Activated CD4-positive, alpha-beta T cell treated with anti-CD3 and anti-CD28 coated beads, Interleukin-2, amount 50 U/mL, for 1 hour (primary cell): ENCODE measurements at places on chromosomes 7 and 10.

DNA sequence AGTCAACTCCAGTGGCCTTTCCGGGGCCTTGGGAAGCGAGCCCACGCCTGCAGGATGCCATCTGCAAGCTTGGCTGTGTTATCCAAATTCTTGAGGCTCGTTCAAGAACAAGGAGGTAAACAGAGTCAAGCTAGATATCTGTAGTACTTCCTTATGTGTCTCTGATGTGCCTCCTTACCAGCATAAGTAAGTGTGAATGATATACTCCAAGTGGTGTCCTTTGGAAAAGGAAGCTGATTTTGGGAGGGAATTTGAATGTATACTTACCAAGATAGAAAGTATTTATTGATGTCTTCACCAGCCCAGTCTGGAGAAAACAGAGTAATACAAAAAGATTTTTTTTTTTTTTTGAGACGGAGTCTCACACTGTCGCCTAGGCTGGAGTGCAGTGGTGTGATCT is 372.3 kb upstream of the GALNT17 start:
- no peak for DNase-seq

DNA sequence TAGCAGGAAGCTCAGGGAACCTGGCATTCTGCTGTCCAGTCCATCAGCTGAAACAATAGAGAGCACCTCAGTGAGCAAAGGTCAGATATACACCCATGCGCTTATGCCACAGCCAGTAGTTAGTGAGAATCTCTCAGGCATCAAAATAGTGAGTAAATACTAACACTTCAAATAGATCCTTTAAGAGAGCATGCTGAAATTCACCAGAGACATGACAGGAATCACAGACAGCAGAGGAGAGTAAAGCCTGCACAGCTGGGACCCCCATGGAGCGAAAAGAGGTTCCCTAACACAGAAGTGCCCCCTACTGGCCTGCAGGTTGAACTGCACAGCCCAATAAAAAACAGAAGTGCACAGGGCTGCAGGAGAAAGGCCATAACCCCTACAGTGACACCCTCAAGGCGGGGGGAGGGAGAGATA is 57.6 kb upstream of the ANTXRL start:
- DNase-seq: no peak

DNA sequence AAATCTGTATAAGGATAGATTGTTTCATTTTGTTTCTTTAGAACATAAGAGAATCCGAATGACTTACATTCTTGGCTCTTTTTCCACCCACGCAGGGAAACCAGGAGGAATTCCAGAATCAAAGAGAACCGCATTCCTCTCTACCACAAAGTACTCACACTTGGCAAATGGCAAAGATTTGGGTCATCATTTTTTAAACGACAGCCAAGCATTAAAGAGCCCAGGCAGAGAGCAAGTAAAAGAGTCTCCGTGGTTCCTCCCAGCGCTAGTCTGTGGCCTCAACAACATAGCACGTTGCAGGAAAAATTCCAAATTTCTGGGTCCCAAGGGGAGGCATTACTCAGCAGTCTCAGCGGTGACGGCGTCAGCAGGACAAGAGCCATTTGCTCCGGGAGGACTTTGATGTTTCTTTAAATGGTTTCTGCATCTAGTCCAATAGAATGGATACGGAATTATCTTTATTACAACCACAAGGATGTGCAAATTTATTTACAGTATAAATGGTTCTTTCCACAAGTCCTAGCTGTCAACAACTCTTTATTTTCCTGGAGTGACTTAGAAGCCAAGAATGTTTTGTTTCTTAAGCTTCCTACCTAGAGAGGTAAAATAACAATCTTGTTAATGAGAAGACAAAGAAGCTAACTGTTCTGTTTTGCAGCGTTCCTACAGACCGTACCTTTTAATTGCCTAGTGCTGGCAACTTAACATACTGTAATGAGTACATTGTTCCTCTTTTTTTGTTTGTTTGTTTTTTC is 232.5 kb downstream of the SKIDA1 start:
- no peak for DNase-seq

- DNase-seq: no peak
Measured at GRCh38 chr10:114259824-114260223, 20.8 kb downstream of the VWA2 start.

DNA sequence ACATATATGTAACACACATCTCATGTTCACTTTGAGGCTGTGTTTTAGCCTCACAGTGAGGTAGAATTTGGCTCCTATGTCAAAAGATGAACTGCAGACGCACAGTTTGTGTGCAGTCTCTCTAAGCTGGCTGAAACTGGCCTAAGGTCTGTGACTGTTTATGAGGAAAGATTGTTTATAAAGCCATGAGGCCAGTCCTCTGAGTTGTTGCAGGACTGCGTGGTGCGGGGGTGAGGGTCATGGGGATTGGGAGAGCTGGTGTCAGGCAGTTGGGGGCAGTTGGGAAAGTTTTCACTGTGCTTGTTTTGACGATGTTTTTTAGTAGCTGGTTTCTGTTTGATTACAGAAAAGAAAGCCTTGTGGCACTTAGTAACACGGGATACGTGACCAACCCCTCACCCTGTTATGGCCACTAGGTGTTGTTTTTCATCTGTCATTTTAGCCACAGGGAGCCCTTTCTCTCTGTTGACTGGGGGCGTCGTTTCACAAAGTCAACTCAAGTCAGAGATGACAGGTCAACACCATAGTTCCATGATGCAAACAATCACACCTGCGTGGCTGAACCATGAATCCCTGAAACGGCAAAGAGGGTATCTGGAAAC is 310.9 kb downstream of the CCDC3 start:
- DNase-seq: no peak

- no peak for DNase-seq
Measured at GRCh38 chr10:89975071-89975470, 273.7 kb downstream of the KIF20B start.

DNA sequence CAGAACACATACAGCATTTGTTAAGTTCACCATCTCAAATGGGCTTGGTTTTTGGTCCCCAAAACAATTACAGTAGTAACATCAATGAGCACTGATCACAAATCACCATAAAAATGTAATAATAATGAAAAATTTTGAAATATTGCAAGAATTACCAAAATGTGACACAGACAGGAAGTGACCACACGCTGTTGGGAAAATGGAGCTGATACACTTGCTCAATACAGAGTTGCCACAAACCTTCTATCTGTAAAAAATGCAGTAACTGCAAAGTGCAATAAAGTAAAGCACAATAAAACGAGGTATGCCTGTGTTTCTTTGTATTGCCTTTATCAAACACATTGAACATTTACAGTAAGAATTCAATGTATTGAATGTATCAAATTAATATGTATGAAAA is 262.7 kb downstream of the CTNNA3 start:
- DNase-seq: no peak

GRCh38 chr7:136064081-136064480 is 86.9 kb upstream of the MTPN start:
- no peak for DNase-seq

GRCh38 chr10:27252267-27253000 is 11.8 kb upstream of the ACBD5 start:
- peak; percentile 75 for DNase-seq

- DNase-seq: no peak
Measured at GRCh38 chr10:30378201-30378995, 29.3 kb upstream of the MTPAP start.

- no peak for DNase-seq
Measured at GRCh38 chr7:23514755-23515154, 17.0 kb downstream of the TRA2A start.

- no peak for DNase-seq
Measured at GRCh38 chr10:6128087-6128486, 39.3 kb downstream of the RBM17 start.

DNA sequence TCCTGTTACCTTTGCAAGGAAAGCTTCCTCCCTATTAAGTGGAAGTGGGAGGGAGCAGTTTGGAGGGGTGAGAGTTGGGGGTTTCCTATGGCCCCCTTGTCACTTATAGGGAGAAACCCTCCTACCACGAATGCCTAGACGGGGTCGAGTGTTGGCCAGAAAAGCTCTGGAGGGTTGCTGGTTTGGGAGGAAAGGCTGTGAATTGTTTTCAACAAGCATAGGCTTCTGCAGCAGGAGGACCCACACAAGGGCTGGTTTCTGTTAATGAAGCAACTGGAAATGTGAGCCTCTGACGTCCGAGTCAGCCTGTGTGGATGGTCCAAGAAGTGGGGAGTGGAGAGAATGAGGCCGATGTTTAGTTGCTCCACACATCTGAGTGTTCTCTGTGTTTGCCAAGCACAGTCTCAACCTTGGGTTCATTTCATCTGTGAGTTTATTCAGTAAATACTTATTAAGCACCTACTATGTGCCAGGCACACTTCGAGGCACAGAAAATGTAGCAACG is 37.3 kb upstream of the LEP start:
- no peak for DNase-seq

- no peak for DNase-seq
Measured at GRCh38 chr7:107499731-107500130, 29.9 kb downstream of the GPR22 start.

DNA sequence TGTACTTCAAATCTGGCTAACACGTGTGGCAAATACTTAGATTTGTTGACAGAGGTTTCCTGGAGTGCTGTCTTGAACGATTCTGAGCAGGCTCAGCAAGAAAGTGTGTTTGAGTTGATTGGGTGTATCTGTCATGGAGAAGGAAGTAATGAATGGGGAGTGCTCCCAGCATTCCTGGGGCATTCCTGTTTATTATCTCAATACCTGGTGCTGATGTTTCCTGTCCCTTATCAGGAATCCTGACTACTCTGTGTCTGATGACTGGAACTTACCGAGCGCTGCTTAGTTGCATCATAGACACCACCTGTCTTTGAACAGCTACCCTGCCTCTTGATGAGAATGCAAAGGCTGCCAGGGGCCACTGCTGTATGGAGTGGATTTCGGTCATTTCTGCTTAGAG is 41.0 kb upstream of the TMEM248 start:
- DNase-seq: no peak

DNA sequence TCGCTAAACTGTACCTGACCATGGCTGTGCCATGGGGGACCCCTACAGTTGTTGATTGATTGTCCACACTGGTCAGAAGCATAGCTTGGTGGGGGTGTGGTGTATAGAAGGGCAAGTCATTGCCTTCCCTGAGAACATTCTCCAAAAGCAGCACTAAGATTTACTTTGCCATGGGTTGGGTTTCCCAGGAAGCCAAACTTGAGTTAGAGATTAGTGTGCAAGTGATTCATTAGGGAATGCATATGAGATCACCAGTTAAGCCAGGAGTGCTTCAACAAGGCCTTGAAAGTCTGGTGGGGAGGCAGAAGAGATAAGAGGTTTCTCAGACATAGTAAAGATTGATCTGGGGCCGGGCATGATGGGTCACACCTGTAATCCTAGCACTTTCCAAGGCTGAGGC is 21.4 kb upstream of the TPST1 start:
- DNase-seq: no peak

GRCh38 chr10:34002896-34003295 is 668.4 kb upstream of the NRP1 start:
- DNase-seq: no peak

GRCh38 chr7:9889554-9889953 is 1084.1 kb upstream of the PHF14 start:
- no peak for DNase-seq

DNA sequence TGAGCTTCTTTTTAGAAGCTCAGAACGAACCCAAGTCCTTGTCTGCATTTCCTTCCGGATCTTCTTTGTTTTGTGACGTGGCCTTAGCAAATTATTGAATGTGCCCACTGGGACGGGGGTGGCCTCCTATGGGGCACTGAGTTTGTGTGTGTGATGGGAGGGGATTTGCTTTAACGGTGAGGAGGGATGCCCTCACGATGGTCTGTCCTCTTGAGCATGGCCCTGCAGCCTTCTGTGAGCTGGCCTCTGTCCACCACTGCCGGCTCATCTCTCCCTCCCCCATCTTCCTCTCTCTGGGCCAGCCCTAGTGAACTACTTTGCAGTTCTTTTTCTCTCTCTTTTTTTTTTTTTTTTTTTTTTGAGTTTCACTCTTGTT is 62.9 kb upstream of the MKRN1 start:
- no peak for DNase-seq

- no peak for DNase-seq
Measured at GRCh38 chr10:99394256-99394655, 36.2 kb downstream of the GOT1 start.

- DNase-seq: peak; percentile 44
Measured at GRCh38 chr7:32427769-32428291, 62.4 kb downstream of the LSM5 start.

DNA sequence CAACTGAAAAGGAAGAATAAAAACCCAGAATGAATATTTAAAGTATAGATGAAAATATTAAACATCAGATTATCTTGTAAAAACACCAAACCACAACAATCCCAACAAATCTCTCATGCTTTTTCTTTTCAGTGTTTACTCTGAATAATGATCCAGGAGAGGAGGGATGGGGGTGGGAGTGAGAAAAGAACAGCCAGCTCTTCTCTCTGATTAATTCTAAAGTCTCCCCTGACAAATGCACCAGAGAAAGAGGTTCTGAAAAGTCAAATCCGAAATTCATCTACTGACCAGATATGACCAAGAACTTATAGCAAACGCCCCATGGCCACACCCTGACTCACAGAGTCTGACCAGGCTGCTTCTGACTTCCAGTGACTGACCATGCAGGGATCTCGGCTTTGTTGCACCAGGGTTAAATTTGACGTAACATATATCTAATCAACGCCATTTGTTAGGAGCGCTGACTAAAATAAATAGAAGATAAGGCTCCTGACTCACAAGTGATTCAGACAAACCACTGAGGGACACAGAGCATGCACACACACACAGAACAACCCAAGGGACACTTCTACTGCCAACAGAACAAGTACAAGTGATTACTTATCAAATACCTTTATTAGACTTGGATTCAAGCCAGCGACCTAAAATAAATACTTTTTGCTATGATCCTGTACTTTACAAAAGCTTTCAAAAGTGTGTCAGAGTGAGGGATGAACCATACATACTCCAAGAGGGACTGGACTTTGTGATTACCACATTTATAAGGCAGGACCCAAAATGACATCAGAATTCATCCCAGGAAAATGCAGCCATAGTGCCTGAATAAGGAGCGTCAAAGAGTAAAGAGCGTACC is 9.3 kb upstream of the SPOCK2 start:
- DNase-seq: no peak

DNA sequence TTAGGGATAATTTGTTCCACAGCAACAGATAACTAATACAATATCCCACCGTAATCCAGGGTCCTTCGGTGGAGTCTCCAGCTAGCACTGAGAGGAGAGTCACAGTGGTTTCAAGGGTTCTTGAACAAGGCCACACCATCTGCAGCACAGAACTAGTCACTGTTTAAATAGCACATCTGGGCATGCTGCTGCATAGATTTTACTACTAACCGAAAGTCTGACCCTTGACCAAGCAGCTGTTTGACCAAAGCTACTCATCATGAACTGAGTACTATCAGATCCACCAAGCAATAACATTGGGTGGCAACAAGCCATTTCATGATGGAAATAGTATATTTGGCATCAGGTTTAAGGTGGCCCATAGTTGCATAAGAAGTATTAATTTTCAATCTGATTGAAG is 53.2 kb downstream of the ANKMY2 start:
- DNase-seq: no peak

- DNase-seq: no peak
Measured at GRCh38 chr7:91067242-91067641, 197.0 kb upstream of the FZD1 start.

GRCh38 chr10:128144547-128144946 is 18.3 kb upstream of the MKI67 start:
- DNase-seq: no peak
